Fibroblast of skin of left biceps (primary cell): ENCODE measurements at places on chromosomes 2 and 18.

DNA sequence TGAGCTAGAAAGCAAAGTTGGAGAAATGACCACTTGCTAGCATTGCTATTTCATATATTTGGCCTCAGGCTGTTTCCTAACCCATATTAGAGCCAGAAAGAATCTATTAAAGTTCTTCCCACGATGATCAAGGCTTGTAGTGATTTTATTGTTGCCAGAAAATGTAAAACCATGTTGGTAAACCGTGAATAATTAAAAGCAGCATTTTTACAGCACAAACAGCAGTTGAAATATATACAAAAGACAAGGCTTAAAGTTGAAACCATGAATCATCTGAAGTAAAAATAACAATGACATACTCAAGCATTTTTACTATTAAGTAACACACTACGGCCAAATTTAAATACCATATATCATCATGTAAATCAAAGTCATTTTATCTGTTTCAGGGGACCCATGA lies 27.7 kb upstream of the DSC3 start:
- DNase-seq, result no peak

DNA sequence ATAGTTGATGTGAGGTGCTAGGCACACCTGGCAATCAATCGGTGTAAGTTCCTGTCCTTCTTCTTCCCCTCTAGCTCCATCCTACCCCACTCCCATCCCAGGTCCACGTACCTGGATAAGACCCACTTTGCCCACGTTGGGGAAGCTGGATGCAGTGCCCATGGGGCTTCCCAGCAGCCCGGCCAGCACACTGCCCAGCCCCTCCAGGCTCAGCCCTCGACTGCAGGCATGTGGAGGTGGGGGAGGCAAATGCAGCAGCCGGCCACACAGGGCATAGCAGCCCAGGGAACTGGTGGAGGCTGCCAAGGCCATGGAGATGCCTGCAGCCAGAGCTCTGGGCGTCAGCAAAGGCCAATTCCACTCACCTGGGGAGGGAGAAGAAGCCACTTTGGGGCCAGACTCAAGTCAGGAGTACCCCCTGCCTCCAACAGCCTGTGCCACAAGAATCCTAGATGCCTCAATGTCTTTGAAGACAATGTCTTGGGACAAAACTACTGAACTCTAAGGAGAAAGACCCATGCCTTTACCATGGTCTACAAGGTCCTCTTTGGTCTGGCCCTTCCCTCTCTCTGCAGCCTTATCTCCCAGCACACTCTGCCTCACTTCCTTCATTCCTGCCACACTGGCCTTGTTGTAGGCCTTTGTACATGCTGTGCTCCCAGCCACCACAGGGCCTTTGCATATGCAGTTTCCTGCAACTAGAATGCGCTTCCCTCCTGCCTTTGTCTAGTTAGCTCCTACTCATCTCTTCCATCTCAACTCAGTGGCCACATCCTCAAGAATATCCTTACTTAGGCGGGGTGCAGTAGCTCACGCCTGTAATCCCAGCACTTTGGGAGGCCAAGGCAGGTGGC lies 4.5 kb downstream of the SLC23A3 start:
- DNase-seq, result no peak

- DNase-seq, result no peak
Measured at GRCh38 chr18:32870611-32871010, 97.8 kb upstream of the KLHL14 start.

GRCh38 chr2:230471074-230471473 lies 55.1 kb downstream of the SP100 start:
- no peak for DNase-seq

GRCh38 chr2:186518945-186519344 lies 32.9 kb downstream of the ZC3H15 start:
- DNase-seq, result no peak

- DNase-seq, result no peak
Measured at GRCh38 chr2:211077216-211077767, 520.9 kb downstream of the CPS1 start.

DNA sequence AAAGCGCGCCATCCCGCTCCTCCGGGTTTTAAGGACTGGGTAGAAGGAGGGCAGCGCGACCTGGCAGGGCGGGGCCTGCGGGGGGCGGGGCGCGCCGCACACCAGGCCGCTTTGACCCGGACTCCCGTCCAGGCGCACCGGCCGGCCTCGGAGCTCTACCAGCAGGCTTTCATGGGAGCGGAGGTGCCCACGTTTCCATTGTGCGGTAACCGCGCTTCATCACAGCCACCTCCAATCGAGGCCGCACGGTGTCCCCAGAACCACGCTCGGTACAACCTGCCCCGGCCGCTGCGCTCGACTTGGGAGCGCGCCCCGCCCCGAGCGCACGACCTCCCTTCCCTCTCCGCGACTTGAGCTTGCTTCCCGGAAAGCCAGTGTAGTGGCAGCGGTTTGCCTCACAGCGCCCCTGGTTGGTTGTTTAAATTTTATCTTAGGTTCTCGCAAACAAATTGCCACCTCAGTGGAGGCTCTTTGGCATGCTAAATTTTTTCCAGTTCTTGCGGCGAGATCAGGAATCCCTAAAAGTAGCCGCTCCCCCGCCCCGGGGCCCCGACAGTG lies 280 bp upstream of the CYP1B1 start:
- peak; percentile 41 for DNase-seq

GRCh38 chr2:102235042-102235473 lies 48.2 kb downstream of the IL1RL2 start:
- DNase-seq, result no peak

DNA sequence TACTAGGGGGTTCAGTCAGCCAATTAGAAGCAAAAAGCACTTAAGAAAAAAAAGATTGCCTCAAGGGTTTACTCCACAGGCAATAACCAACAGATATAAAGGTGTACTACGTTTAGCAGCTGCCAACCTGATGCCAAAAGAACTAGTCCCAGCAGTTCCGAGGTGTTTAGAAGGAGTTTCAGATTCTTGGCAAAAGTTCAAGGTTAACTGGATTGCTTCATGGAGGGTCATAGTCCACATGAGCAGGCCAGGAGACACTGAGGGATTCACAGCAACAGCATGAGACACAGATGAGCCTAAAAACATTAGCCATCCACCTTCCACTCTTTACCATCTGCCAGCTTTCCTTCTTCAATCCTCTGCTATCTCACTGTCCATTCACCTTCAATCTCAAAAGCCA lies 4.9 kb upstream of the DNAH7 start:
- DNase-seq, result no peak

GRCh38 chr2:128646091-128646490 lies 327.4 kb upstream of the HS6ST1 start:
- DNase-seq, result no peak

DNA sequence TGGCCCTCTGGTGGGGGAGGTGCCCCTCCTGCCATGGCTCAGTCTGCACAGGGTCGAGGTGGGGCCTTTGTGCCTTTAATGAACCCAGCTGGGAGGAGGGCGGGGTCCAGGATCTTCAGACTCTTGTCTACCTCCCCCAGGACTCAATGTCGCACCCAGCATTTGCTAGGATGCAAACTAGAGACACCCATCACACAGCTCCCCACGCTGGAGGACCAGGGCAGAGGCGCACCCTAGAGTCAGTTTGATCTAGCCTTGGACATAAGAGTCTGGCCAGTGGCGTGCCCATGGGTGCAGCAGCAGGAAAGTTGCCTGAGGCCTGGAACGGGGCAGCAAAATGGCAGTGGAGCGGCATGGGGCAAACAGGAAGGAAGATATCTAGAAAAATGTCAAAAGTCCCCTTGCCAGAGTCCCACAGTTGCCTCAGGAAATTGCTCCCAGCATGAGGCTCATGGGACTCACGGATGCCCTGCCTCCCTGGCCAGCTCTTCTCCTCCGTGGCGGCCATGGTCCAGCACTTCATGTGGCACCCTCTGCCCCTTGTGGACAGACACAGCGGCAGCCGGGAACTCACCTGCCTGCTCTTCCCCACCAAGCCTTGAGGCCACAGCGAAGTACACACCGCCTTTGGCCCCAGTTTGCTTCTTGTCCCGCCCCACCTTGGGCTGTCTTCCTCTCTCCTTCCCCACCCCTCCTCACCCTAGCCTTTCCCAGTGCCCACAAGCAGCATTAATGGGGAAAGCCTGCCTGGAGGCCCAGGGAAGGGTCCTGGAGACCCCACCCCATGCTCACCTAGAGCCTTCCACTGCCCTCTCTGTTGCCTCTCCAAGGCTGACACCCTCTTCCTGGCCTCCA lies 17.7 kb downstream of the SH2D6 start:
- DNase-seq, result no peak

GRCh38 chr2:70133491-70134322 lies 46.4 kb downstream of the PCBP1 start:
- DNase-seq, result no peak

DNA sequence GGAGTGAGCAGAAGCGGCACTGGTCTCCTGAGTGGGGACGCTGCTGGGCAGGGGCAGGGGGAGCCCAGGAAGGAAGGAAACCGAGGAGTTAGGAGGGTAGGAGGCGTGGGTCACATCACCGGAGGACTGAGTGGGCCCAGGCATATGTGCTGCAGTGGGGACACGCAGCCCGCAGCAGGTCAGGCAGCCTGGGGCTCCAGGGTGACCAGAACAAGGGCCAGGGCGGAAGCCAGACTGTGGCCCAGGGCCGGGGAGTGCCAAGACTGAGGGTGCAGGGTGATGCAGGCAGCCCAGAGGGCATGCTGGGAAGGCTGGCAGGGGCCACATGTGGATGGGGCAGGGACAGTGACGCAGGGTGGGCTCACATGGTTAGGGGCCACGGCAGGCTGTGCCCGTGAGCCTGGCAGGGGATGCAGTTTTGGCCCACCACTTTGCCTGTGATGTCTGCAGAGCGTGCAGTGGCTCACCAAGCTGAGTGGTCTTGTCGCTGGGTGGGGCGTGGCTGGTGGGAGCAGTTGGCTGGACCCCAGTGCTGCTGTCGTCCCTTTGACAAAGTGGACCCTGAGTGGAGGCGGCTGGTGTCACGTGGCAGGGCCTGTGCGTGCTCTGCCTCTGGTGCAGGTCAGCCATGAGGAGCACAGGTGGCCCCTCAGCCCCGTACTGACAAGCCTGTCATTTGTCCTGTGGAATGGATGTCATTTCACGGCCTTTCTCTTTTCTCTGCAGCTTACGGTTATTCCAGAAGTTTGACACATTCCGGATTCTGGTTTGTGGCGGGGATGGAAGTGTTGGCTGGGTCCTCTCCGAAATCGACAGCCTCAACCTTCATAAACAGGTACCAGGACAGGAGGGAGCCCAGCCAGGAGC lies 87.1 kb downstream of the DGKD start:
- no peak for DNase-seq

- no peak for DNase-seq
Measured at GRCh38 chr18:9132628-9133027, 4.0 kb upstream of the ANKRD12 start.

GRCh38 chr2:64462940-64463700 lies 9.2 kb downstream of the LGALSL start:
- DNase-seq, result no peak

DNA sequence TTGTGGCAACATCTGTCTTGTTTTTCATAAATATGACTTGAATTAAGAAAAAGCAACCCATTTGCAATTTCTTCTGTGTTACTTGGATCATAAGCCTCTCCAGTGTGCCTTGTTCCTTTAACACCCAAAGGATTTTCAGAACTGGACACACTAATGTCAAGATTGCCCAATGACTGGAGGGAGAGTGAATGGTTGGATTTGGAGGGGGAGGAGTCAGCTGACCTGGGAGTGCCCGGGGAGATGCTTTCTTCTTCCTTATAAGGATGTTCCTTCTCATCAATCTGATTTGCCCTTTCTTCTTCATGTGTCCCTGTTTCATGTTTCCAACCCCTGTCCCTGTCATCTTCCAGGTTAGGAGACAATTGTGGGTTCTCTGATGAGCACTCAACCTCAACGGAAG lies 48.8 kb downstream of the ALPK2 start:
- no peak for DNase-seq

DNA sequence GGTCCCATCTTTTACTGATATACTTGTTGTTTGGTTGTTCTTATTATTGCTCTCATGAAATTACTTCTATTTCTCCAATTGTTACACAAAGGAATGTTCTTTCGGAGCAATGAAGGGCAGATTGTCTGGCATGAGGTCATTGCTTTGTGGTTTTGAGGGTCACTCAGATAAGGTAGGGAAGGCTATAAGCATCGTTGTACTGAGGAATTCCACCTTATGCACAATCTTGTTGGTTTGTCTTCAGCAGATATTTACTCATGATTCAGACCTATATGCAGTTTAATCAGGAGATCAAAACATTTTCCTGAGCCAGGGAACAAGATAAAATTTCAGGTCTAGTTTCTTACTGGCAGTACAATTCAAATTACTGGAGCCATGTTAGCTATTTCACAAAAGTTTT lies 163.0 kb upstream of the SPHKAP start:
- no peak for DNase-seq
